CD4-positive, alpha-beta T cell treated with Interleukin-17A for 1 hour (primary cell): ENCODE measurements at places on chromosomes 12 and 14.

GRCh38 chr14:50233951-50234250 lies 2.5 kb upstream of the SOS2 start:
- DNase-seq, result peak; percentile 27

DNA sequence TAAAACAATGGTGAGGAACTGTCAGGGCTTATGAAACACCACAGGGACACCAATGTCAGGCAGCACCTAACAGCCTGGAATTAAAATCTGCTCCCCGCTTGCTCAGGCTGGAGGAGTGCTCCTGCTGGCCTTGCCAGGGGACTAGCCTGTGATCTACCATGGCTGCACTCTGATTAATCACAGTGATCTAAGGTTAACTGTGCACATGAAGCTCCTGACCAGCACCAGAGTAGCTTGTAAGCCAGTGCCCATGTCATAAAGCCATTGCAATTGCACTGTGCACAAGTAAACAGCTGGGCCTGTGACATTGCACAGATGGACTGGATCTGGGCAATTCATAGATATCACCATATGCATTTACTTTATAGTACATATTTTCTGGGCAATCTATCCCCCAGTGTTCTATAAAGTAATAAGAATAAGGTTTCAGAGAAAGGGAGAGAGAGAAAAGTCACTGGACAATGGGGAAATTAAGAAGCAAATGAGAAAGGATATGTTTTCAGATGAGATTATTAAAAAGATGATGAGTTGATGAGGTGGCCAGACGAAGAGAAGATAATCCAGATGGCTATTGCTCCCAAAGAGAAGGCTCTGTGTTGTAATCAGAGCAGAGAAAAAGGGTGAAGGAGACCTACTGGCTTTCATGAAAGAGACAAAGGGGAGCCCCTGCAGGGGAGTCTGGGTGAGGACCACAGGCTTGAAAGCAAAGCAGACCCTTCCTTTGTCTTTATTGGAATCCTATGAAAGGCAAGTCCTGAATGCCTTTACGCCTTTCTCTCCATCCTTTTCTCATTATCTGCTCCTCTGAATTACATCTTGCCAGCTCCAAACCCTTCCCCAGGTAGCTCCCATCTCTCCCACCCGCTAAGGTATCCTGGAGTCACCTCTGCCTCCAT lies 145.8 kb downstream of the SLC38A6 start:
- DNase-seq, result no peak

GRCh38 chr12:123762715-123763052 lies 583 bp downstream of the DNAH10 start:
- DNase-seq, result no peak

DNA sequence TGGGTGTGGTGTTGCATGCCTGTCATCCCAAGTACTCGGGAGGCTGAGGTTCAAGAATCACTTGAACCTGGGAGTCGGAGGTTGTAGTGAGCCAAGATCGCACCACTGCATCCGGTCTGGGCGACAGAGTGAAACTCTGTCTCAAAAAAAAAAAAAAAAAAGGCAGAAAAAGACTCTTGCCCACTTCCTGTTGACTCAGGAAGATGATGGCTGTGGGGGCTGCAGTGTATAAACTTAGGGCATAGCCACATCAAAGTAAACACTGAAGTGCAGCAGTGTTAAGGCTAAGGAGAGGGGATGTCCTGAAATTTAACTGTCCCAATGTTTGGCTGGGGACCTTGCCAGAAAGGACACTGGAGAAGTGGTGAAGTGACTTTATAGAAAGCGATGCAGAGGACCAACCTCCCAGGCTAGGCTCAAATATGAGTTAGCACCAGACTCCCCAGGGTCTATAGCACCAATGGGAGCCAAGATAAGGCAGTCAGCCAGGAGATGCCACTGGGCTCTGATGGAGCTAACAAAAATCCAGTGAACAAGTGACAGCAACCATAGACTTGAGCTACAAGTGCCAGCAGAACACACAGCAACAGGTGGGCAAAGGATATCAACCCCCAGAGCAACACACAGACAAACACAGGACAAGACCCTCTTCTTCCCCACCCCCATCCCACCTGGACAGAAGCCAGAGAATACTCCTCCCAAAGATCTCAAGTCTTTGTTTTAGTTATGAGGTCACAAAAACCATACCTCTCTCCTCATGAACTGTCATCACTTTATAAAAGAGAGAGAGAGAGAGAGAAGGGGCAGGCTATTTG lies 28.0 kb downstream of the NELL2 start:
- DNase-seq, result peak; percentile 88

- DNase-seq, result no peak
These were observed 1.4 kb downstream of the SYT10 start for GRCh38 chr12:33438025-33438772.

DNA sequence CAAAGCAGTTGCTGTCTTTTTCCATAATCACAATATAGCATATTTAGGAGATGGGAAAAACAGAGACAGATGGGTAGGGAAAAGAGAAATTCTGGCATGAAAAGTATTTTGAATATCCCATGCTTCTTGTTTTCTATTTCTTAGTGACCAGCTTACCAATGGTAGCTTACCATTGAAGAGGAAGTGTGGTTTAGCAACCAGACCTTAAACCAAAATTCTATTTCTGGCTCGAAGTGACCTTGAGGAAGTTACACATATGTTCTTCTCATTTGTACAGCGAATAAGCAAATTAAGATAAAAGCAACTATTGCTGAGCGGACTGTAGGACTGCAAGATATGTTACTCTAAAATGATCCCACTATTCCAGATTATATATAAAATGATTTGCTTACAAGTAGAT lies 82.9 kb downstream of the FGD4 start:
- no peak for DNase-seq

GRCh38 chr12:18979401-18980126 lies 150.0 kb upstream of the PLEKHA5 start:
- no peak for DNase-seq

GRCh38 chr14:68658029-68658509 lies 134.8 kb downstream of the ZFP36L1 start:
- no peak for DNase-seq
